Anterior cingulate cortex (tissue), 58 donors: ENCODE measurements at places on chromosomes 16 and 17.

- no peak for DNase-seq
Measured at GRCh38 chr17:3885970-3886369, 6.9 kb downstream of the CAMKK1 start.

DNA sequence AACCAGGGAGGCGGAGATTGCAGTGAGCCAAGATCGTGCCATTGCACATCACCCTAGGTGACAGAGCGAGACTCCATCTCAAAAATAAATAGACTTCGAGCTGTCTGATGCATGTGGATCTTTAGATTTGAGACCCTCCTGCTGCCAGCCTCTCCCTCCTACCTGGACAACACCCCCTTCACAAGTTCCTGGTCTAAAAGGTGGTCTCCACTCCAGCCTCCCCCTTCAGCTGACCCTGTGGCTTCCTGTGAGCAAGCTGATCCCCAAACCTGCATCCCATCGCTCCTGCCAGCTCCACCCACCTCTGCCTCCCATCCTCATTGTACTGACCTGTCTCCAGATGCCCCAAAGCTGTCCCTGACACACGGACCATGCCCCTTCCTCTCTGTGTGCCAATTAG lies 27.1 kb upstream of the FAAP100 start:
- no peak for DNase-seq

DNA sequence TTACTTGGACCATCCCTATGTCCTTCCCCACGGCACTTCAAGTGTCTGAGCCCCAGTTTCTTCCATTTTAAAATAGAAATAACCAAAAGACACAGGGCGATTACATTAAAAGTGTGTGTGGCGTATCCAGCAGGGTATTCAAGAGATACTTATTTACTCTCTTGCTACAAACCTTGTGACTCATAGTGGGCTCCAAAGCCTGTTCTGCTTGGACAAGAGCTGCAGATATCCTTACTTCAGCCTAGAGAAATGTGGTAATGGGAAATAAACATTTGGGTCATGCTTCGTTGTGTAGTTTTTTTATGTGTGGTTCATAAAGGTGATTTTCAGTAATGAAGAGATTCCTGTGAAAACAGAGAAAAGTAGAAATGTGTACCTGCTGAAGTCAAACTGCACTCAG lies 288.9 kb upstream of the CDH11 start:
- no peak for DNase-seq

GRCh38 chr17:27595208-27595607 lies 35.8 kb upstream of the LGALS9 start:
- no peak for DNase-seq

GRCh38 chr16:4677390-4677789 lies 16.0 kb upstream of the NUDT16L1 start:
- DNase-seq: peak; percentile 15
